ENCODE measurements at places on chromosomes 13 and 19.

DNA sequence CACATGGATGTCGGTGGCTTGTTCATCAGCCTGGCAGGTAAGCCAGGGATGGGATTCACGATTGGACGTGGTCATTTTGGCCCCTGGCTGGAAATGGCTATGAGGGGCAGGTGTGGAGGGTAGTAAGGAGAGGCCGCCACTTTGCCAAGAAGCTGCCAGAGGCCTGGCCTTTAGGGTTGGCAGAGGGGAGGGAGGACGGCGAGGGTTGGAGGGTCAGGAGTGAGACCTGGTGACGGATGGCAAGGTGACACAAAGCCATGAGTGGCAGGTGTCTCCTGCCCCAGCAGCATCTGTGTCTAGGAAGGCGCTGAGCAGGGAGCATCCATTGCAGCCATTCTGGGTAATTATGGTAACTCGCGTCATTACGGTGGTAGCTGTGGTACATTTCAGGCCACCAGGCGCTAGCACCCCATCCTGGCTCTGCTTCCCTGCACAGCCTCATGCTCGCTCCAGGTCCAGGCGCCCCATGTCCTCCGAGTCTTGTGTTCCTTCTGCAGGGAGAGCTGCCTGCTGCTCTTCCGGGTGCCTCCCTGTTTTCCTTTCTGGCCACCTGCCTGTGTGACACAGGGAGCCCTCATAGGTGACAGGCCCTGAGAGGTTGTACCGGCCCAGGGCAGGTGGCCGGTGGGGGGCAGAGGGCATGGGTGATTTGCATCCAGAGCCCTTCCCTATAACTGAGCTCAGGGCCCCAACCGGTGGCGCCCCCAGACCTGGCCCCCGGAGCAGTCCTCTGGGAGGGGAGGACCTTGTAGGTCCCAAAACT is 4.2 kb downstream of the SSBP4 start:
- no peak for DNase-seq

GRCh38 chr13:112637017-112637801 is 49.3 kb upstream of the TUBGCP3 start:
- no peak for DNase-seq

- no peak for DNase-seq
Measured at GRCh38 chr19:5261156-5261890, 79.3 kb downstream of the PTPRS start.

- DNase-seq: no peak
Measured at GRCh38 chr19:37963190-37963936, 56.4 kb downstream of the SIPA1L3 start.

DNA sequence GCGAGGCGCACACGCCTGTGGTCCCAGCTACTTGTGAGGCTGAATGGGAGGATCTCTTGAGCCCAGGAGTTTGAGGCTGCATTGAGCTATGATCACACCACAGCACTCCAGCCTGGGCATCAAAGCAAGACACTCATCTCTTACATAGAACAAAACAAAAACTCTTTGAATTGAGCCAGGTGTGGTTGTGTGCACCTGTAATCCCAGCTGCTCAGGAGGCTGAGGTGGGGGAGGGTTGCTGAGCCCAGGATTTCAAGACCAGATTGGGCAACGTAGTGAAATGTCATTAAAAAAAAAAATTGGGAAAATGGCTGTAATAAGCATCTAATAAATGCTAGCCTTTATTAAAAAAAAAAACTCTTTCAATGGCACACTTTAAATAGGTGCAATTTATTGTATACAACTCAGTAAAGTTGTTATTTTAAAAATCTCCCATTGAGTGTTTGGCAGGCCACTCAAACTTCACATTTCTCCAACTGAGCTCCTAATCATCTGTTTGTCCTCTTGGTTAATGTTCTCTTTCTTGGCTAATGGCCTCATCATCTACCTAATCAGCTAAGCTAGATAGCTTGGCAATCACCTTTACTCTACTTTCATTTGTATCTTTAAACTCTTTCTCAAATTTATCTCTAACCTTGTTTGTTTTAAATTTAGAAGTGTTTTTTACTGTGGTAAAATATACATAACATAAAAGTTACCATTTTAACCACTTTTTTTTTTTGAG is 28.1 kb upstream of the HMGB1 start:
- DNase-seq: no peak

- DNase-seq: no peak
Measured at GRCh38 chr13:78060966-78061365, 142.3 kb upstream of the EDNRB start.

DNA sequence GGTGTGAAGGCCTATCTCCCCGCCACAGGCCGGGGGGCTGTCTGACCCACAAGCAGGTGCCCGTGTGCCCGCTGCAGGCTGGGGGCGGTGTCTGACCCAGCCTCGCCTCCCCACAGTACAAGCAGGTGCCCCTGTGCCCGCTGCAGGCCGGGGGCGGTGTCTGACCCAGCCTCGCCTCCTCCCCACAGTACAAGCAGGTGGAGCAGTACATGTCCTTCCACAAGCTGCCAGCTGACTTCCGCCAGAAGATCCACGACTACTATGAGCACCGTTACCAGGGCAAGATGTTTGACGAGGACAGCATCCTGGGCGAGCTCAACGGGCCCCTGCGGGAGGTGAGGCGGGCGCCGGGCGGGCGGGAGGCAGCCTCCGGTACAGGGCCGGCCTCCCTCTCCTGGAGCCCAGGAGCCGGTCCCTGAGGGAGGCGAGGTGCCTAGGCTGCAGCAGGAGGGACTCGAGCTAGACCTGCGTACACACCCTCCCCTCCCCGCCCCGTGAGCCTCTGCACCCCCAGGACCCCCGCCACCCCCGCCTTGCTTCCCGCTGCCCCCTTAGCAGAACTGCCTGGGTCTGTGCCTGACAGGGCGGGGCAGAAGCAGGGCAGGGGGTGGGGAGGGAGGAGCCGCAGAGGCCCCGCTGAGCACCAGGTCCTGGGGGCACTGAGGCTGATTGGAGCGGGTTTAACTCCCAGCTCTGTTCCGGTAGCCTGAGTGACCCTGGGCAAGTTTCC is 20.6 kb downstream of the HCN2 start:
- DNase-seq: no peak

DNA sequence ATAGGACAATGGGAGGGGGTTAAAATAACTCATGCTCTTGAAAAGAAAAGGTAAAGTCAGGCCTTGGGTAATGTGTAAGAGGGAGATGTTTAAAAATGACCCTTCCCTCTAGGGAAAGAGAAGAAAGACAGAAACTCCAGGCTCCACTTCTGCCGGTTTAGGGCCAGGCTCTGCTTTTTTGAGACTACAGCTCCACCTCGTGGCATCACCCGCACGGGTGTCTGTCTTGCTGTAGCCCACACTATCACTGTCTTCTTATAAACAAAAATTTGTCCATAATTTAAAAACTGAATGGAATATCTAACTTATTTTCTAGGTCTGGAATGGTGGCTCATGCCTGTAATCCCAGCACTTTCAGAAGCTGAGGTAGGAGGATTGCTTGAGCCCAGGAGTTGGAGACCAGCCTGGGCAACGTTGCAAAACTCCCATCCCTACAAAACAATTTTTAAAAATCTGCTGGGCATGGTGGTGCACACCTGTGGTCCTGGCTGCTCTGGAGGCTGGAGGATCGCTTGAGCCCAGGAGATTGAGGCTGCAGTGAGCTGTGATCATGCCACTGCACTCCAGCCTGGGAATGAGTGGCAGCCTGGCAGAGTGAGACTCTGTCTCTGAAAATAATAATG is 65.1 kb upstream of the GTF3A start:
- DNase-seq: peak; percentile 60

DNA sequence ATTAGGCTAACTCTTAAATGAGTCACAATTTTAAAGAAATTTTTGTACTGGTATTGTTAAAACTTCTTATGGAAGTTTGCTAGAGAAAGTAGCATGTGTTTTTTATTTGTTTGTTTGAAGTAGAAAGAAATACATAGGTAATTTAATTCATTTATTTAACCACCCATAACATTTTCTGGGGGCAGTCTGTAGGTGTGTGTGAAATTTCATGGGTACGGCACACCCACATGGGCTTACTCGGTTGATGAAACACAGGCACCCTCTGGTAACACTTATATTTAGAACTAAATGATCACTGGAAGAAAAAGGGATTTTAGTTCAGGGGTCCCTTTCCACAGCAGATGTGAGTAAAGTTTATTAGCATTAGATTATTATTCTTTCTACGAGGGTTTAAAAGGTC is 88.1 kb downstream of the DGKH start:
- DNase-seq: no peak

DNA sequence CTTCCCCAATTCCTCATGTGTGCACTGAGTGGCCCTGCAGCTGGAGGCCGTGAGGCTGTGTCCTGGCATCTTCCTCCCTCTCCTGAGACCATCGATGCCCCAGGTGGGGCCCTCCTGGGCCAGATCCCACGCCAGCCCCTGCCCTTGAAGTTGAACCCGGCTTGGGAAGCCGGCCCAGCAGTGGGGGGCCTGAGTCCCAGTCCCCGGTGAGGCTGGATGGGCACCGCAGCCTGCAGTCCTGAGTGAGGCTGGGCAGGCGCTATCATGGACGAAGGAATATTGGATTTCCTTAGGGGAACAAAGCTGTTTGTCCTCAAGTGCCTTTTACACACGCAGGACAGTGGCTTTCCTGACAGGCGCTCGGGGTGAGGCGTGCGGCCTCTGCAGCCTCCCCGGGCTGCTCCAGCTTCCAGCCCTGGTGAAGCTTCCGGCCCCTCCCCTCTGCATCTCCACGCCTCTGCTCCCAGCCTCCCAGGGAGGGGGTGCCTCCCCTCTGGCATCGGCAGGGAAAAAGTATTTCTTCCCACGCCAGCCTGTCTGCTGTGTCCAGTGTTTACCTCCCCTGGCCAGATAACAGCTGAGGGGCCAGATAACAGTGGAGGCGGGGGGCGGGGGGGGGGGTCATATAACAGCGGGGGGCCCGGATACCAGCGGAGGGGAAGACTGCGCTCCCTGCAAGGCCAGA is 159.5 kb downstream of the KDM4B start:
- no peak for DNase-seq

GRCh38 chr19:8000298-8001038 is 5.0 kb downstream of the ELAVL1 start:
- no peak for DNase-seq

DNA sequence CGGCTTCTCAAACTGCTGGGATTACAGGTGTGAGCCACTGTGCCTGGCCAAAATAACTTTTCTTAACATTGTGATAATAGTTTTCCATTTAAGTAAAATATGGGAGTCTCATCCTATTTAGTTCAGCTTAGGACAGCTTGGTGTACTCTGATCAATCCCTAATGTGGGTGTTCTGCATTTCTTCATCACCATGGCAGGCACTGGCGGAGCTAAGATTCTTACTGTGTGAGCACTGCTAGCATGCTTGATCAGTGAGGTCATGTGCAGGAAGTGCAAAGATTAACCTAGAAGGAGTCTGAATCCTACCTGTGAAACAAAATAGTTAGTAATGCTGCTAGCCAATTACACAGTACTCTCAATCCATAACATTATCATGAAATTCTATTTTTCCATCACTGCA is 1684.2 kb upstream of the SLC10A2 start:
- no peak for DNase-seq

DNA sequence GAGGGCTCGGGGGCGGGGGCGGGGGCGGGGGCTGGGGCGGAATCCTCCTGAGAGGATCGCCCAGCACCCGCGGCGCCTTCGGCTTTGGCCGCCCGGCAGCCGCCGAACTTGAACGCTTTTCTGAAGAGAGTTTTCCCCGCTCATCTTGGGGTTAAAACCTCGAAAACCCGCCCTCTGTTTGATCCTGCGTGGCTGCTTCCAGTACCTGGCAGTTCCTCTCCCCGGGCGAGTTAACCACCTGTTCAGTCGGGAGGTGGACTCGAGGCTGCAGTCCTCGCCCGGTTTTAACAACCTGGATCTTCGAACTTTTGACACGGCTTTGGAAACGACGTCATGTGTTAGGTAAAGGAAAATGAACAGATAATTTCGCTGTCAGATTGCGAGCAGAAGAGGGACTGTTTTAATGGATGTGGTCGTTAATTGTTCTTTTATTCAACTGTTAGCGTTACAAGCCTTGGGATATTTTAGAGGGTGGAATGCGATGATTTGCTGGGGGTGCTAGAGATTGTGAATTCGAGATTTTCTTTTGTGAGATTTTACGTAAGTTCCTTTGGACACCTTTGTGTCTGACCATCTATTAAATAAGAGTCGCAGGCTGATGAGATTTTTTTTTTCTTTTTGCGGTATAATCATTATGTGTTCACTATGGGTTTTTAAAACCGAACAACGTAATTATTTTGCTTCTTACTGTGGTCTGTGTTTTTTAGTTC is 1.0 kb downstream of the FNDC3A start:
- peak; percentile 70 for DNase-seq

- no peak for DNase-seq
Measured at GRCh38 chr13:111503376-111503775, 182.9 kb downstream of the TEX29 start.

DNA sequence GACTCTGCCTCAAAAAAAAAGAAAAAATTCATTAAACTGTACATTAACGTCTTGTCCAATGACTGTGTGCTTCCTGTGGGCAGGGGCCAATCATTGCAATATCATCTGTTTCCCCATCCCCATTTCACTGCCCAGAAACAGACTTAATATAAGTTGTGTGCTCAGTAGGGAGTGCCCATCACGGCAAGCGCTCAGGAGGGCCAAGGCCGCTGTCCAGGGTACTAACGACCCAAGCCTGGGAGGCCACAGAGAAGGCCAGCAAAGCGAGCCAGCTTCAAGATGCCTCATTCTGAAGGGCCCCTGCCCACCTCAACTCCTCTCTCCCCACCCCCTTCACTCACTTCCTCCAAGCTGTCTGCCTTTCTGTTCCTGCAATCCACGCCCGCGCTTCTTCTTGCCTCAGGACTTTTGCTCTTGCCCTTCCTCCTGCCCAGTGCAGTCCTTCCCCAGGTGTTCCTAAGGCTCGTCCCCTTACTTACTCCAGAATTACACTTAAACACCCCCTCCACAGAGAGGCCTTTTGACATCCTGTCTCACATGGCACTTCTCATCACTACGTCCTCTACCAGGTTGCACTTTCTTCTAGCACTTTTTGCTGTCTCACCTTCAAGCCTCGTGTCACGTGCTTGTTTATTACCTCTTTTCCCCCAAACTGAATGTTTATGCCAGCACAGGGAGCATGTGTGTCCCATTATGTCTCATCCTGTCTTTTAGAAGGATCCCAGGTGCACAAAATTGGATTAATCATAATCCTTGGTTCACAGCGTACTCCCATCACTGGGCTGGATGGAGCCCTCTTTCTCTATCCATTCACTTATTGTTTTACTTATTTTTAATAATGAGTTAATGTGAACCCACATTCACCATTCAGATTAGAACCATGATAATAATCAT is 11.3 kb upstream of the POU2F2 start:
- DNase-seq: no peak

DNA sequence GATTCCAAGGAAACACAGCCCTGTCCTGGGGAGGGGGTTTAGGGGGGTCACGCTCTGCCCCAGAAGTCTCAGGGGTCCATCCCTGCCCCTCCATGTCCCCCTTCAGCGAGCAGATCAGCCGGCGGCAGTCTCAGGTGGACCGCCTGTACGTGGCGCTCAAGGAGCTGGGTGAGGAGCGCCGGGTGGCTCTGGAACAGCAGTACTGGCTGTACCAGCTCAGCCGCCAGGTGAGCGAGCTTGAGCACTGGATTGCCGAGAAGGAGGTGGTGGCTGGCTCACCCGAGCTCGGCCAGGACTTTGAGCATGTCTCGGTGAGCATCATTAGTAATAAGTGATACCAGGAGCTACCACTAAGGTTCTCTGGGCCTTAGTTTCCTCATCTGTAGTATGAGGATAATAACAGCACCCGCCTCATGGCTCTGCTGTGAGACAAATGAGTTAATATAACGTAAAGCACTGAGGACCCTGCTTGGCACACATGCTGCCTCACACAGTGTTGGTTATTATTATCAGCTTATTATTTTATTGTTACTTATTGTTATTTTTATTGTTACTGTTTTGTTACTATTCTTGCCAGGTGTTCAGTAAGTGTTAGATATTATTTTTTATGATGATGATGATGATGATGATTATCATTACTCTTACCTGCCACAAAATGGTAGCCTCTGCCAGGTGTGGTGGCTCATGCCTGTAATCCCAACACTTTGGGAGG is 20.5 kb upstream of the SHKBP1 start:
- DNase-seq: no peak
